ENCODE measurements at places on chromosomes 4 and X.

- DNase-seq = no peak
These were observed 36.7 kb downstream of the IL13RA1 start for GRCh38 chrX:118764122-118764521.

- no peak for DNase-seq
These were observed 16.7 kb upstream of the MSX1 start for GRCh38 chr4:4842476-4843441.

DNA sequence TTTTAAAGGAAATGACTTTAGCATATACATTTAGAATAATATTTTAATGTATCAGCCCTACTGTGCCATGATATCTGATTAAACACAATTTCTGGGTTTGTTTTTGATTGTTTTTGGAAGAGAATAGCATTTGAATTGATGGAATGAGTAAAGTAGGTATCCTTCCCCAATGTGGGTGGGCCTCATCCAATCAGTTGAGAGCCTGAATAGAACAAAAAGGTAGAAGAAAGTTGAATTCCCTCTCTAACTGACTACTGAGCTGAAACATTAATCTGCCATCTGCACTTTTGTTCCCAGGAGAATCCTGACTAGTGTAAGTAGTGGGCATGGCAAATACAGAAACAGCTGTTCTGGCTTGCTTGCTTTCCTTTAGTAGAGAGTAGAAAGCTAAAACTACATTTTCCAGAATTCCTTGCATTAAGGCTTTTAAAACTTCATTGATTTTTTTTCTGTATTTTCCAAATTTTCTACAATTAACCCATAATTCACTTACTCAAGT is 9.7 kb upstream of the SEC24D start:
- DNase-seq = no peak

DNA sequence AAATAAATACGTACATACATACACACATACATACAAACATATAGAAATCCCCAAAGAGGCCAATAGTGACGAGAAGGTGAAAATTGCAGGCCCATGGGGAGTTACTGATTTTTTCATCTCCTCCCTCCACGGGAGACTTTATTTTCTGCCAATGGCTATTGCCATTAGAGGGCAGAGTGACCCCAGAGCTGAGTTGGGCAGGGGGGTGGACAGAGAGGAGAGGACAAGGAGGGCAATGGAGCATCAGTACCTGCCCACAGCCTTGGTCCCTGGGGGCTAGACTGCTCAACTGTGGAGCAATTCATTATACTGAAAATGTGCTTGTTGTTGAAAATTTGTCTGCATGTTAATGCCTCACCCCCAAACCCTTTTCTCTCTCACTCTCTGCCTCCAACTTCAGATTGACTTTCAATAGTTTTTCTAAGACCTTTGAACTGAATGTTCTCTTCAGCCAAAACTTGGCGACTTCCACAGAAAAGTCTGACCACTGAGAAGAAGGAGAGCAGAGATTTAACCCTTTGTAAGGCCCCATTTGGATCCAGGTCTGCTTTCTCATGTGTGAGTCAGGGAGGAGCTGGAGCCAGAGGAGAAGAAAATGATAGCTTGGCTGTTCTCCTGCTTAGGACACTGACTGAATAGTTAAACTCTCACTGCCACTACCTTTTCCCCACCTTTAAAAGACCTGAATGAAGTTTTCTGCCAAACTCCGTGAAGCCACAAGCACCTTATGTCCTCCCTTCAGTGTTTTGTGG is 180.7 kb downstream of the AR start:
- no peak for DNase-seq

GRCh38 chr4:675036-675882 is 917 bp downstream of the MYL5 start:
- DNase-seq = no peak

DNA sequence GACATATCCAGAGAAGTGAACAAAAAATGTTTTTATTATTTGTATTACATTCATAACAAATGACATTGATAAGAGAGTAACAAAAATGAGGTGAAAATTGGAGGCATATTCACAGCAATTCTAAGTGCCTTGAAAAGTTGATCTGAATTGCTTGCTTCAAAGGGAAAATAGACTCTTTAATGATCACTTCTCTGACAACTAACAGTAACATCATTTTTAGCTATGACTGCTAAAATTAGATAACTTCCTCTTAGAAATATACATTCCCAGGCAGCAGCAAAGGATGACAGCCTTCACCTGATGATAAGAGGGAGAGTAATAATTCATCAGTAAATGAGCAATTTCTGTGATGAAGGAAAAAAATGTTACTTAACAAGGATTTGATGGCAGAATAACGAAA is 472.5 kb downstream of the PCDH10 start:
- no peak for DNase-seq

DNA sequence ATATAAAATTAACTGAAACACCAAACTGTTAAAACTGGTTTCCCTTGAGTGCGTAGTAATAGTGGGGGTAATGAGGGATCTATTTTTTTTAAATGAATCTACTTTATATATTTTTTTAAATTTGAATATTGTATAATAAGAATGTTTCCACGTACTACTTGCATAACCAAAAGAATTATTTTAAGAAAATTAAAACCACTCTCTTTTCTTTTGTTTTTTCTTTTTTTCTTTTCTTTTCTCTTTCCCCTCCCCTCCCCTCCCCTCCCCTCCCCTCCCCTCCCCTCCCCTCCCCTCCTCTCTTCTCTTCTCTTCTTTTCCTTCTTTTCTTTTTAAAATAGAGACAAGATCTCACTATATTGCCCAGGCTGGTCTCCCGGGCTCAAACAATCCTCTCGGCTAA is 166.9 kb upstream of the MID1 start:
- no peak for DNase-seq

DNA sequence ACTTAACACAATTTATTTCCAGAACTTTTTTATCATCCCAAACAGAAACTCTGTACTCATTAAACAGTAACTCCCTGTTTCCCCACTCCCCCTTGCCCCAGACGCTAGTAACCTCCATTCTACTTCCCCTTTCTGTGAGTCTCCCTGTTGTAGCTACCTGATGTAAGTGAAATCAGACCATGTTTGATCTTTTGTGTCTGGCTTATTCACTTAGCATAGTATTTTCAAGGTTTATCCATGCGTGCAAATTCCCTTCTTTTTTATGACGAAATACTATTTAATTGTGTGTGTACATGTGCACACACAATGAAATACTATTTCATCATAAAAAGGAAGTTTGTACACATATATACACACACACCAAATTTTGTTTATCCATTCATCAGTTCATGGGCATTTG is 5.2 kb downstream of the PKD2 start:
- no peak for DNase-seq

- DNase-seq = peak; percentile 53
These were observed 74.1 kb upstream of the UCP1 start for GRCh38 chr4:140642674-140643437.

DNA sequence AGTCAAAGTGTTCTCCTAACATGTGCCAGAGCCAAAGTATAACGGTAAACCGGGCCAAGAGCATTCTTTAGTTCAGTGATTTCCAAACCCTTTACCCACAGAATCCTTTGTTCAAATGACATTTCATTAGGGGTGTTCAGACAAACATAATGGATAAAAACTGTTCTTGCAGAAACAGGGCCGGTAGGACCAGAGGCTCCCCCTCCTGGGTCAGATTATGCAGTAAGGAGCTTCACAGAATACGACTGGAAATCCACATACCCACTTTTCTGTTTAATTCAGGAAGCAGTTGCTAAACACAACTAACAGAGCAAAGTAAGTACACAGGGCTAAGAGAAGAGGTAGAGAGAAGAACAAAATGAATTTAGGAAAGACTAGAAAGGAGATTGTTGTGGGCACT is 46.6 kb upstream of the TMEM184C start:
- no peak for DNase-seq

DNA sequence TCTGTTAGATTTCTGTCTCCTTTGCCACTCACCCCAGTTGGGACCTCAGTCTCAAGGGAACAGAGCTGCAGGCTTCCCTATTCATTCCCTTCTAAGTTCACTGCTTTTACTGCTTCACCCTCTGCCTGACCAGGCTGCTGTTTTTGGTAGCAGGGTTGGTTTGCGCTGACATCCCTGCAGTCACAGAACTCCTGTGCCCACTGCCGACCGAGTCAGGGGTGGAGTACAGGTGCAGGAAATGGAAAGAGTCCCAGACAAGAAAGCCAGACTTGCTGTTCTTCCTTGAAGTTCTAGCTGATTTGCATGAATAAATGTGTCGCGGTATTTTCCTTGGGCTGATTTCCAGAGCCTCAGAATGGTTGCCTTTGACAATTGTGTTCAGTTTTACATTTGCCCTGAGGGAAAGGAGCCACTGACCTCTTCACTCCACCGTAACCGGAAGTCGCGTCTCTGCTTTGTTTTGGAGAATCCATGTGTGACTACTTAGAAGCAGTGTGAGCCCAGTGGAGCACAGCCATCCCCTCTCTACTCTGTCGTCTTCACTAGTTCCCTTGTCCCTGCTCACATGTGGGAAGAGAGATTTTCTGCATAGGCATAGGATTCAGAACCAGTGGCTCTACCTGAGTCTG is 84.8 kb downstream of the TNIP2 start:
- DNase-seq = no peak

GRCh38 chrX:54415534-54416350 is 24.5 kb upstream of the TSR2 start:
- no peak for DNase-seq

DNA sequence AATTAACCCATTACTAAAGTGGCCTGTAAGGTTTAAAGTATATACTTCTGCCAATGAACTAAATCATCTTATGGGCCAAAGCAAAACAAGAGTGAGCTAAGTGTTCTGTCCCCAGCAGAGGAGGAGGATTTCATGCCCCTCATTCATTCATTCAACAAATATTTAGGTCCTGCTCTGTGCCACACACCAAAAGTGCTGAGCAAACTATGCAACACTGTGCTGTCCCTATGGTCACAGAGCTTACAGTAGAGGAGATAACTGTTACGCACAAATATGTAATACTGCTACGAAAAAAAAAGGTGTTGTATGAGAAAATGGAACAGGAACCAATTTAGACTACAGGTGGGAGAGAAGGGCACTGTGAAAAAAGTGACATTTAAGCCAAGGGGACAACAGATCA is 1.7 kb downstream of the SH3KBP1 start:
- DNase-seq = no peak

DNA sequence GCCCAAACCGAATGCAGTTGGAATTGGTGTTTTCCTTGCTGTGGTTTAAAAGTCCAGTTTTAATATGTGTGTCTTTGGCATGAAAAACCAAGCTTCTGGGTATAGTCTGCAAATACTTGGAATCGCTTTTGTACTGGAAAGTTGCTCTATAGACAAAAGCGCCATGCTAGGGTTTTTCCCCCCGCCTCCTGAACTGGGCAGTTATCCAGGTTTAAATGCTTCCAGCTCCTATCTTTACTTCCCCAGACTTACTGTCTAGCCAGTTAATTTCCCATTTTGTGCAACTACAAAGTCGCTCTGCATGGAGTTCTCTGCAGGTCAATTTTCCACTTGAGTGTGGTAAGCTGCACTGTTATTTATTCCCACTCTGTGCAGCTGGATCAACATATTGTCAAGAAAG is 2.7 kb downstream of the RASL11B start:
- peak; percentile 37 for DNase-seq

DNA sequence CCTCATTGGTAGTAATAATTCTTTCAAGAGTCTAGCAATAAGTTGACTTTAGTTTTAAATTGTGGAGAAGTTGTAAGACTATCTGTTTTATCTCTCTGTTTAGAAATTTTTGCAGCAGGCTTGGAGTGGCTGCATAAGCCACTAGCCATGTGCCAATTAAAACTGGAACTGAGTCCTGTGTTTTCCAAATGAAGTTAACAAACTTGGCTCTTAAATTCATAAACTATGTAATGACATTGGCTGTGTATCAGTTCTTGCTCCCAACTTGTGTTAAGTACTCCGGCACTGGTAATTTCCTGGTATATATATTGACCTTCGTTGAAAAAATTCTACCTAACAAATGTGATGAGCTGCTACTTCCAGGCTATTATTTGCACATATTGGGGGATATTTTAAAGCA is 420.4 kb downstream of the GBA3 start:
- DNase-seq = no peak

DNA sequence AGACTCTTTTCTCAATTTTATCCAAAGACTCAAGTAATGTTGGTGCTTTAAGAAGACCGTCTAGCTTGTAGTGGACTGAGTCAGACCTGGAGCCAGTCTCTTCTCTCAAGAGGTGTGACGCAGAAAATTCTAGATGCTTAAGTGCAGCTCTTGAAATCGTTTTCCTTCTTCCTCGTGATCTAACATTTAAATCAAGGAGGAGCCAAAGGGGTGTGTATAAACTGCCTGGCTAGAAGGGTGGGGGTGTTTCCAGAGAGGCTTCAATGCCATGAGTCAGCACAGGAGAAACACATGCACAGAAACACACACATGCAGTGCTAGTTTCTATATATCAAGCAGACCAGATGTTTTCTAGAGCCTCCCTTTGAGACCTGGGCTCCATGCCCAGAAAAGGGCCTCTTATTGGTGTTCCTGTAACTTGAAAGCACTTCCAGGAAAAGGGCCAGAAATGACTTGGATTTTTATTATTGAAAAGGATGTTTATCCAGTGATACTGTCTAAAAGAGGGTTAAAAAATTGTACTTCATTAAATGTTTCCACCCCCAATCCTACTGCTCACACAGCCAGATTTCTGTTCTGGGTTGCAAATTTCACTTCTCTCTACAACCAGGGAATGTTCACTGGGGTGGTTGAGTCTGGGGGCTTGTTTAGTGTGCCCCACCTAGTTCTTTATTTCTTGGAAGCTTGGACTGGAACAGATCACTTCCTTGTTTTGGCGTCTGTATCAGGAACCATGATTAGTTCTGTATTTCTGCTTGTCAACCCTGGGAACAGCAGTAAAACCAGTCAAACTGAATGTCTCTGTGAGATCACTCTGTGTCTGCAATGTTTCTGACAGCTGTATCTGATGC is at the start of gene CLIC2:
TSS of gene CLIC2 (minus strand) at position 129 of the 851 bp plus-strand sequence. CDS start 187 bp downstream, outside the sequence.
- no peak for DNase-seq

DNA sequence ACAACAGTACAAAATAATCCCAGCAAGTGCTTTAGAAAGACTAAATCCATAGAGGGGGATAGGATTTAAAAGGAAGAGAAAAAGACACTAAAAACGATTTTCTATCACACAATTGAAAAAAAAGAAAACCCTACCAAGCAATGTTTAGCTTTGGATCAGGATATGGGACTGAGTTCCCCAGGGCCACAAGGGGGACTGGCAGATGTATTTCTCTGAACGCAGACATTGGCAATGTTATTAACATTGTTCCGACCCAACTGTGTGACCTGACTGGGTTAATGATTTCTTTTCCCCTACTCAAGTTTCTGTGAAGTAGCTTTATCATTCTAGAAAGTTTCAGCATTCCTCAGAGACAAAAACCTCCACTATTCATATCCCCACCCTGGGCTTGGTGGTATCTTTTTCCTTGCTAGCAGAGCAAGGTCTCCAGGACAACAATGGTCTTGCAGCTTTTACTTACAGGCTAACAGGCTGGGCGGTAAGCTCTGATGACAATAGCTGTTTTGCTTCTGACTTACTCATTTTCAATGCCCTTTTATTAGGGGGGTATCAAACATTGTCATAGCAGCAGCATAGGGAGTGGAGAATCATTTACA is 25.8 kb downstream of the SLC7A11 start:
- no peak for DNase-seq

GRCh38 chr4:180528003-180528402 is 1715.2 kb upstream of the TENM3 start:
- no peak for DNase-seq

GRCh38 chrX:123860983-123861382 is 1.1 kb downstream of the XIAP start:
- DNase-seq = peak; percentile 24

- DNase-seq = no peak
These were observed 650.9 kb upstream of the PCDH10 start for GRCh38 chr4:132498215-132498614.

- no peak for DNase-seq
These were observed 390.0 kb upstream of the NWD2 start for GRCh38 chr4:36854554-36854953.

GRCh38 chr4:59729321-59729720 is 1470.8 kb upstream of the ADGRL3 start:
- DNase-seq = no peak
